ENCODE measurements at places on chromosomes 12 and 14.

GRCh38 chr14:51627313-51627712 is 24.4 kb upstream of the FRMD6 start:
- DNase-seq: no peak

GRCh38 chr12:54138219-54138618 is 50.6 kb downstream of the SMUG1 start:
- DNase-seq: no peak

GRCh38 chr14:52413729-52414408 is 99.8 kb downstream of the PTGER2 start:
- no peak for DNase-seq

DNA sequence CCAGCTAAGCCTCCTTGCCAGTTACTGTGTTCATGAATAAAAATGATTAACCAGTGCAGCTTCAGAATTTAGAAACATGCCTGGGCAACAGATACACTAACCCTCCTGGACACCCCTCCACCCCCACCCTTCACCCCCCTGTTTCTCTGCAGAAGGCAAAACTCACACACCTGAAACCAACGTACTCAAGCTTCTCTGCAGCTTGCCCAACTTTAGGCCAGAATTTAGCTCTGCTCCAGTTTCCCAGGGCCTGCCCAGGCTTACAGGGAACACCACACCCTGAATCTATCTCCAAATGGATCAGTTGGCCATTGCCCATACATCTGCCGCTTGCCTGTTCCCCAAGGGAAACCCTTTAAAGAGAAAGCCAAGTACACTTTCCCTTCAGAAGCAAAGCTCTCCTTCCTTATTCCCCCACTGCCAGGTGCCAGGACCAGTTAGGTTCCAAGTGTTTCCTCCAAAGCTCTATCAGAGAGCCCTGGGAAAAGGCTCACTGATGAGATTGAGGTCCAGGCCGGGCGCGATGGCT is 1.8 kb upstream of the SPPL3 start:
- no peak for DNase-seq

DNA sequence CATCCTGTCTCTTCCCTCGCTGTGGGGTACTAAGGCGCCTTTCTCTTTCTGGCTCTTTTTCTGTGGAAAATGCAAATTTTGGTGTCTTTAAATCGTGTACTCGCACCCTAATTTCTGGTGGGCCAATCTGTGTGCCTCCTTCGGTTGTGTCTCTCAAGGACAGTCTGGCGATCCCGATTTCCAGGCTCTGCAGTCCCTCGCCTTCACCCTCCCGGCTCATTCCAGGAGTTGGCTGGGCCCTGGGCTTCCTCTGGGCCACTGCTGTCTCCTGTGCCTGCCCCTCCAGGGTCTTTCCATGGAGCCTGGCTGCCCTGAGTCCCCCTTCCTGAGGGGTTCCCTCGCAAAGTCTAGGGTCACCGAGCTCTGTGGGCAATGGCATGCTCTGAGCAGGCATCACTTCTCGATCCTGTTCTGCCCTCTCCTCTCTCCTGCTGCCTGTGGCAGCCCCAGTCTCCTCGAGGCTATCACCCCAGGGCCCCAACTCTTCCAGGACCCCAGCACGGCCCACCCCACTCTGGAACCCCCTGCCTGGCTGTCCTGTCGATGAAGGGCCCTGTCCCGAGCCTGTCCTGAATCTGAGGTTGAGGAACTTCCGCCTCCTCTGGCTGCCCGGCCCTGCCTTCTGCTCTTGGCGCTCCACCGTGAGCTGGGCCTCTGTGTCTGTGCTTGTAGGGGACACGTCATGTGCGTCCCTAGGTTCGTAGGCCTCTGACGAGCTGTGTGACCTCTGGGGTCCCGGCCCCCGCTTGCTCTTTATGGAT is 24.1 kb downstream of the AHNAK2 start:
- no peak for DNase-seq

GRCh38 chr12:44405297-44405696 is 470.8 kb downstream of the NELL2 start:
- no peak for DNase-seq

DNA sequence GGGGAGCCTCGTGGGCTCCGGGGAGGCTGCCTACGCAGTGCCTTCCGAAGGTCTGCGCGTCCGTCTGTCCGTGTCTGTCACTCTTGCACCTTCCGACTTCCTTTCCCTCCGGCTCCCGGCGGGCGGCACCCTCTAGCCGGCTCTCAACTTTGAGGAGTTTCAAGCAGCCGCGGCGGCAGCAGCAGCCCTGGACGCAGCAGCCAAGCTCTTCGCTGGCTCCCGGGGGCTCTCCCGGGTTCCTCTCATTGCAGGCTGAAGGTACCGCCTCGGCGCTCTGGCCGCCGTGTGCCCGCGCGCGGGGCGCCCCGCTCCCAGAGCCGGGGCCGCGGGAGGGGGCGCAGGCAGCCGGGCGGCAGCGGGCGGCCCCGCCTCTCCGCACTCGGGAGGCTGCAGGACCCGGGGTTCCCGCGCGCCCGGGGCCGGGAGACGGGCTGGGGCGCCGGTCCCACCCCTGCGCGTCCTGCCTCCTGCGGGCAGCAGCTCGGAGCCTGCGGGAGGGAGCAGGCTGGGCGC is at the start of the genes AMIGO2 and PCED1B:
TSS of gene AMIGO2 (minus strand) at position 492 of the 513 bp plus-strand sequence. CDS start 957 bp downstream, outside the sequence.
TSS of gene PCED1B (plus strand) at position 154 of the 513 bp plus-strand sequence. CDS start 155,443 bp downstream, outside the sequence.
- DNase-seq: peak; percentile 78

- no peak for DNase-seq
These were observed 29.6 kb upstream of the NTF3 start for GRCh38 chr12:5402009-5402935.

GRCh38 chr12:123761841-123762714 is at the start of gene DNAH10:
TSS of gene DNAH10 (plus strand) at chr12:123762301. CDS start at chr12:123762337, 36 bp downstream.
- DNase-seq: no peak

DNA sequence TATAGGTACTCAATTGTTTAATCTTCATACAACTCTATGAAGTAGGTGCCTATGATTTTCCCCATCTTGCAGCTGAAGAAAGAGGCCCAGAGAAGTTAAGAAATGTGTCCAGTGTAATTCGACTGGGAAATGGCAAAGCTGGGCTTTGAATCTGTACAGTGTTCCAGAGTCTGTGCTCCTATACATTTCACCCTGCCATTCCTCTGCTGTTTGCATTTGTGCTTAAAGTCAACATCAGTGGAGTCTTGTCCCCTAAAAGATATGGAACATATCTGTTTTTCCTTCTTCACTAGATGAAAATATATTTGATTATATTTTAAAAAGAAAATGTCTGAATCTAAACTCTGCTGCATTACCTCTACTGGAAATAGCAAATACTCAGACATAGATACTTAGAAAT is 88.6 kb downstream of the SEC23A start:
- no peak for DNase-seq

DNA sequence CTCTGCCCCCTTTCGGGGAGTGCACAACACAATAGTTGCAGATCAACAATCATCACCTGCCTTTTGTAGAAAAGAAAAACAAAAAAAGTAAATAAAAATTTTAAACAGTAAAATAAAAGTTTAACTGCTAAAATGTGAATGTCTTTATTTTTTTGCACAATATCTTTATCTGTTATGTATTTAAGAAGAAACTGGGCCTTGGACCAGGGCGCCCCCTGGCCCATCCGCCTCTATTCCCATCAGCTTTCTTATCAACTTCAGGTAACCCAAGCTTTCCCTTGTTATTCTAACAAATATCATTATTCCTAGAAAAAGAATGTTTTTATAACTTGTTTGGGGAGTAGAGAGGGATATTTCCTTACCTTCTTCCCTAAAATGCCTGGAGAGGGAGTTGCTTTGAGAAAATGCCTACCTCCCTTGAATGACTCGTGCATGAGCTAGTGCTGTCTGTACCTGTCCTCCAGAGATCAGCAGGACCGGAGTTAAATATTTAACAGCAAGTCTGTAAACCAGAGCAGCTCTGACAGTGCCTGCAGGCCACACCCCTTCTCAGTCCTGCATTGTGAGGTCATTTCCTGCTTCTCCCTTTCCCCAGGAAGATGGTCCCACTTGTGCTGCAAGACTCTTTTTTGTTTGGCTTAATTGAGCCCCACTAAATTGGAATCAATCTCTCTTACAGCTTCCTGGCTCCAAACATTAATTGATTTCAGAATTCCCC is 192.8 kb upstream of the RGS6 start:
- no peak for DNase-seq

DNA sequence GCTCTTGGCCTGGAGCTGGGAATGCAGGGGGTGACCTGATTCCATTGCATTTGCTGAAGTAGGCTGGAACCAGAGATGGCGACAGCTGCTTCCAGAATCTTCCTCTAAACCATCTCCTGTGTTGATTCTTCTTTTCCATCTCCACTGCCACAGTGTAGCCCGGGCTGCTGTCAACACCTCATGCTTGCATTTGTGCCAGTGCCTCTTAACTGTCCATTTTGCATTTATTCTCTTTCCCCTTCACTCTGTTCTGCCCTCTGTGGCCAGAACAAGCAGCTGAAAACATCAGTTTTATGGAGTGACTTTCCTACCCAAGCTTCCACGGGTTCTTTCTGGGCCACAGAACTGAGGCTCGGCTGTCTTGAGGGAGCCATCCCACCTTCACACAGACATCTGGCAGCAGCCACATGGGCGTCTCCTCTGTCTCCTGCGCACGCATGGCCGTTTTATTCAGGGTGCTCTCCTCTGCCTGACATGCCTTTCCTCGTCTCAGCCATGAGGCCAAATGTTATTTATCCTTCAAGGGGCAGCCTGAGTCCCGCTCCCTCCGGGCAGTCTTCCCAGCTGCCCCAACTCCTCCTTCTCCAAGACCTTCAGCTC is 51.7 kb downstream of the SMOC1 start:
- no peak for DNase-seq

DNA sequence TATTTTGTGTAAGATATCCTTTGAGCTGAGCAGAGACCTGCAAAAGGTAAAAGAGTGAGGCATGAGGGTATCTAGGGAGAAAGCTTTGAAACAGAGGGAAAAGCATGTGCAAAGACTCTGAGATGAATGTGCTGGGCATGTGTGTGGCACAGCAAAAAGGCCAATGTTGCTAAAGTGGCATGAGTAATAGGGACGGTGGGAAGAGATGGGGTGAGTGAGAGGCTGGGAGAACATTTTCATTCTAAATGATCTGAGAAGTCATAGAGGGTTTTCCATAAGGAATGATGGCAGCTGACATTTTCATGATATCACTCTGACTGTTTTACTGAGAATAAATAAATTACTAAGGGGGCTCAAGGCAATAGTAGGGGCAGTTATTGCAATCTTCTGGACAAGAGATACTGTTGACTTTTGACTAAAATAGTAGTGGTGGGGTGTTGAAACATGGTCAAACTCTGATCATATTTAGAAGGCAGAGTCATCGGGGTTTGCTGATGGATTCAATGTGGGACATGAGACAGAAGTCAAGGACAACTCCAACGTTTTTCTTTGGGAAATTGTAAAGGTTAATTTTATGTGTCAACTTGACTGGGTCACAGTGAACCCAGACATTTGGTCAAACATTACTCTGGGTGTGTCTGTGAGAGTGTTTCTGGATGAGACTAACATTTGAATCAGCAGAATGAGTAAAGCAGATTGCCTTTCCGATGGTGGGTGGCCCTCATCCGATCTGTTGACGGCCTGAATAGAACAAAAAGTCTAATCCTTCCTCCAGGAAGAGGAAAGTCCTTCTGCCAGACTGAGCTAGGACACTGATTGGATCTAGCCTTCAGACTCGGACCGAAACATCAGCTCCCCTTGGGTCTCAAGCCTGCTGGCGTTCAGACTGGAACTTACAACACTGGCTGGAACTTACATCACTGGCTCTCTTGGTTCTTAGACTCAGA is 193.9 kb upstream of the PLXNC1 start:
- DNase-seq: no peak

DNA sequence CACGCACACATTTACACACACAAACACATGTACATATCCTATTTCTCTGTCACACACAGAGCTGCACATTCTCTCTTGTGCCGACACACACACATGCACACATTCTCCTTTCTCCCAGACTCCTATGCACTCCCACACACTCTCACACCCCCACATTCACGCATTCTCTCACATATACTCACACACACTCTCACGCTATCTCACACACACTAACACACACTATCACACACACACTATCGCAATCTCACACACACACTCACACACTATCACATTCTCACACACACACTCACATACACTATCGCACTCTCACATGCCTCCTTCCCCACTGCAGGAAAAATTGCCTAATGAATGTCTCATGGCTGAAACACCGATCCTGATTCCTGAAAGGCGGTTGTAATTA is 450.7 kb downstream of the AACS start:
- DNase-seq: no peak

- DNase-seq: no peak
These were observed 191.7 kb downstream of the DAD1 start for GRCh38 chr14:22397221-22397737.

GRCh38 chr12:121804417-121805111 is 755 bp downstream of the SETD1B start:
- no peak for DNase-seq

DNA sequence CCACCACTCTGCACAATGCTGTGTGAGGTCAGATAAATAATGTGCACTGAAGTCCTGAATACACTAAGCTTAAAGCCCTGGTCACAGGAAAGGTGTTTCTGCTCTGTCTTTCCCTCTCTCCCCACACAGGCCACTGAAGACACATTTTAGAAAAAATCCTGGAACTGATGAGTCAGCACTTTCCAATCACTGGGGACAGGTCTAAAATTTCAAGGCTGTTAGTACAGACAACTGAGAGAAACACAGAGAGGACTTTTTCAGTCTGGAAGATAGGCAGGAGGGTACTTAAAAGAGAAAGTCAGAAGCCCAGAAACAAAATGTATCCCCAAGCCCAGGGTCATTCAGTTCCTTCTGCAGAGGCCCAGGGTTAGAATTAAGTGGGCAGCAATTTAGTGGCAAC is 333.9 kb upstream of the CCDC196 start:
- DNase-seq: no peak

DNA sequence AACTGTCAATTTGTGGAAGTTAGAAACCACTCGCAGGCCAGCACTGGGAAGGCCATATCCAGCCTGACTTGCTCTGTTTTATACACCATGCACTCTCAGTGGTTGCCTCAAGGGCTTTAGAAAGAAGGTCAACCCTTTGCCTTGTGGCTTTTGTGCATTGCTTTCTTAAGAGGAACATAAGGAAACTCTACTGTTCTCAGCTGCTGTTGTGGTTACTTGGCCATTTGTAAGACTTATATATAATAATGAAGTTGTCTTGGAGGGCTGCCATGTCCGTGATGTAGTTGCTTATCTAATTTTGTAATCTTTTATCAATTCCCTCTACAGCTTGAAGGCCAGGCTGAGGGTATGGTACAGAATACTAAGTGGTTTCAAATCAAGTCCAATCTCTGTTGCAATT is 637.8 kb downstream of the DIO2 start:
- no peak for DNase-seq

DNA sequence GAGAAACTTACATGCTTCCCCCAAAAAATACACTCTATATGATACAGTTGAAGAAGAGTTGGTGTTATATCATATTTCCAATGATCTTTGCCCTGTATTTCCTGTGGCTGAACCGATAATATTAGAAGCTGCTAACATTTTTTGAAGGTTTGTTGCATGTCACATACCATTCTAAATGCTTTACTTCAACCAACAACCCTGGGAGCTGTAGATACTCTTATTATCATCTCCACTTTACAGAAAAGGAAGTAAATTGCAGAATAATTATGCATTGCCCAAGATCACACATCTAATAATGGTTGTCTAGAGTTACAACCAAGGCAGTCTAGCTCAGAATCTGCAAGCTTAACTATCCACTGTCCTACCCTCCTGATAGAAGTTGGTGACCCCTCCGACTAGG is 182.8 kb downstream of the NUAK1 start:
- DNase-seq: no peak

- no peak for DNase-seq
These were observed 47.7 kb upstream of the ERGIC2 start for GRCh38 chr12:29428633-29429032.

GRCh38 chr14:81837304-81837703 is 303.7 kb upstream of the SEL1L start:
- DNase-seq: no peak

GRCh38 chr12:94186278-94187241 is 38.2 kb downstream of the PLXNC1 start:
- DNase-seq: no peak

Data from T-helper 1 cell (primary cell).